Hindlimb muscle (tissue), 1 donor: ENCODE measurements at places on chromosomes 1 and 21. TPM values are rescaled to one million over a fixed set of nuclear protein-coding genes. Genes with fewer than 3 reads are reported as not detected.

TMEM51 gene
- 11.4 TPM for polyA plus RNA-seq

NDUFS5 gene
- 302 TPM for polyA plus RNA-seq

FAM3B gene
- not detected for polyA plus RNA-seq

KCNK2 gene
- 1.7 TPM for polyA plus RNA-seq

NASP gene
- polyA plus RNA-seq = 139 TPM

LRRC38 gene
- polyA plus RNA-seq = 31.8 TPM

DNA sequence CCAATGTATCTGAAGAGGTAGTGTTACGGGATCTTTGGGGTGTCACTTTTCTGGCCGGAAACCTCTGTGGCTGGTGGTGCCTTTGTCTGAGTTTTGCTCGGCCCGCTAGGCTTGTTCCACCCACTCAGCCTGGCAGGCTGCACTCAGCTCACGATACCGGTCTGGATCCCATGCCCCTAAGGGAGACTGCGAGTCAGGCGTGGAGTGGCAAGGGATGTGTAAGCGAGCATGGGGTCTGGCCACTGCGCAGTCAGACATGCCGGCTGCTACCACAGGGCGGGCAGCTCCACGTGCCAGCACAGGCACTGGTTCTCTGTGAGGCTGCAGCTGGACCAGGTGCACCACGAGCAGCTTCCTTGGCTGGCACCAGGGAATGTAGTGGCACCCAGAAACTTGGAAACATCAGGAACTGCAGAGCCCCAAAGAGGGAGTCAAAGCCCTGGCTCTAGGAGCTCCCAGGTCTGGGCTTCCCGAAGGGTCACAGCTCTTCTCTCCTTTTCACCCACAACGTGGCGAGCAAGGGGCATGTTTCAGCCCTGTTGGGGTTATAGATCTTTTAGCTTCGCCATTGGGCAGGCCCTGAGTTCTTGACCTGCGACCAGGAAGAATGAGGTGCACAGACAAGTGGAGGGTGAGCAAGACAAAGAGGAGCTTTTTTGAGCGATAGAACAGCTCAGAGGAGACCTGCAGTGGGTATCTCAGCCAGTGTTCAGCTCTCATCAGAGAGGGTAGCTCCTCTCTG is 23.8 kb upstream of the LRRC8C start:
- DNase-seq = no peak

GRCh38 chr1:193614817-193615216 is 428.4 kb upstream of the B3GALT2 start:
- no peak for DNase-seq

- DNase-seq = no peak
Observed at GRCh38 chr1:8384577-8384976, 66.7 kb downstream of the SLC45A1 start.

DNA sequence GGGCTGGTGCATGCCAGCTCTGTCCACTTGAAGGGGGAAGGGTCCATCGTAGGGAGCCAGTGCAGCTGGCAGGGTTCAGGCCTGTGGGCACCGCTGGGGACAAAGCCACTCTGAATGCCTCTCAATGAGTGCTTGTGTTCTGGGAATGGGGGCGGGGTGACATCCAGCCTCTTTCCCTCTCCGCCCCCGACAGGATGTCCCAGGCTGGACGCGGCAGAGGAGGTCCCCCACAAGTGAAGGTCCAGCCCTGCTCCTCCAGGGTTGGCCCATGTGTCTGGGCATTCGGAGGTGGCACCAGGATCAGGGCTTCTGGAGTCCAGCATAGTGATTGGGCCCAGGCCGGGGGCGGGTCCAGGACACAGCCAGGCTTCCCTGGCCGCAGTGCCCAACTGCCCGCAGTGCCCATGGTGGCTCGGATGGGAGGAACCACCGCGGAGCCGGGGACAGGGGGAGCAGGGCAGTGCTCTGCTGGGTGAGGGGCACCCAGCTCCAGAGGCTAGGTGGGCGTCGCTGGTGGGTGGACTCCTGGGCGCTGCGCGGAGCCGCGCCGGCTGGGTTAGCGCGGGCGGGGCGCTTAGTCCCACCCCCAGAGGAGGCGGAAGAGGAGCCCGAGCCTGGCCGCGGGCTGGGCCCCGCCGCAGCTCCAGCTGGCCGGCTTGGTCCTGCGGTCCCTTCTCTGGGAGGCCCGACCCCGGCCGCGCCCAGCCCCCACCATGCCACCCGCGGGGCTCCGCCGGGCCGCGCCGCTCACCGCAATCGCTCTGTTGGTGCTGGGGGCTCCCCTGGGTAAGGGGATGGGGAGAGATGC is at the start of gene SHISA4:
SHISA4 (plus strand) TSS at position 617 of the 808 bp plus-strand sequence; CDS start at position 714, 97 bp downstream.
- peak; percentile 61 for DNase-seq

- no peak for DNase-seq
Observed at GRCh38 chr1:59417406-59417805, 120.5 kb downstream of the FGGY start.

GRCh38 chr1:93828367-93828755 is 50.6 kb downstream of the DNTTIP2 start:
- no peak for DNase-seq

DNA sequence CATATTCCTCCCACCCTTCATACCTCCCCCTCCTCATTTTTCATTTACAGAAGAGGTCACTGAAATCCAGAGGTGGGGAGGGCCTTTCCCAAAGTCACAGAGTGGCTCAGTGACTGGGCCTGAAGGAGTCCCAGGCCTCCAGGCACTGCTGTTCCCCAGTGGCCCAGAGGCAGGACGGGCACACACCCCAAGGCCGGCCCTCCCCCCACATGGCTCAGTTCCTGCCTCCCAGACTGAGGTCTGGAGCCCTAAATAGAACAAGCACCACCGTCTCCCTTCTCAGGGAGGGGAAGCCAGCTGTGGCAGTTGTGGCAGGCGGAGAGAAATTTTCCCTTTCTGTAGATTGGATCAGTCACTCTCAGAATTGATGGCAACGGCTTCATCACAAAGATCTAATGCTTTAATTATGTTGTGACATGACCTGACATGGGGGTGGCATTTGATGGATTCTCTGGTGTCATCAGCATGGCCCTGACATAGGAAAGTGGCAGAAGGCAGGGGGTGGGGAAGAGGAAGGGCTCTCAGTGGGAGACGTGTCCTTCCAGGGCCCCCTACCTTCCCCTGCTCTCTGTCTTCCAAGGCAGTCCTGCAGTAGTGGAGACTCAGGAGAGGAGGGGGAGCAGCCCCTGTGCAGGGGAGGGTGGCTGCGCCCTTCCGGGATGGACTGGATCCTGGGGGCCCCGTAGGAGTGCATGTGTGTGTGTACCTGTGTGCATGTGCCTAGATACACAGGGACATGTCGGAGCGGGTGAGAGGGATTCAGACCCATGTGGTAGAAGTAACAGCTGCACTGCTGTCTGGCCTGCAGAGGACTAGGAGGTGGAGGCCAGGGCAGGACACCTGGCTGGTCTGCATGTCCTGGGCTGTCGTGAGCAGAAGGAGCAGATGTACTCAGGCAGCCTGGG is 41.2 kb upstream of the FOXO6 start:
- DNase-seq = no peak

DNA sequence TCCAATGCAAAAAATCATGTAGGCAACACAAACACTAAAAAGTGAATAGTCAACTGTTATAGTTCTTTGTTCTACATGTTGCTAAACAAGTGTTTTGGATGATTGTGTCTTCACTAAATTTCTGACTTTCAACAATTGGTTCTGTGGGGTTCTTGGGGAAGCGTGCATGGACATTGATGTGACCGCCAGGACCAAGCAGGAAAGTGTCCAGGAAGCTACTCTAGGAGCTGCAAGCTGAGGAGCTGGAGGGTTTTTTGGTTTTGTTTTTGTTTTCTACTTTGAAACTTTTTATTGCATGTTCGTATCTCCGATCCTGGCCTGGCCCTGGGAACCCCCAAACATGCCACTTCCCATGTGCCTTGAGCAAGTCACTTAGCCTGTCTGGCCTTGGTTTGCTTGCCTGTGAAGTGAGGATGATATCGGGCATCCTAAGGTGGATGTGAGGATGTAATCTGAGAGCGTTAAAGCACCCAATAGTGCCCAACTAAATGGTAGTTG is 8.0 kb downstream of the TMPRSS3 start:
- no peak for DNase-seq

DNA sequence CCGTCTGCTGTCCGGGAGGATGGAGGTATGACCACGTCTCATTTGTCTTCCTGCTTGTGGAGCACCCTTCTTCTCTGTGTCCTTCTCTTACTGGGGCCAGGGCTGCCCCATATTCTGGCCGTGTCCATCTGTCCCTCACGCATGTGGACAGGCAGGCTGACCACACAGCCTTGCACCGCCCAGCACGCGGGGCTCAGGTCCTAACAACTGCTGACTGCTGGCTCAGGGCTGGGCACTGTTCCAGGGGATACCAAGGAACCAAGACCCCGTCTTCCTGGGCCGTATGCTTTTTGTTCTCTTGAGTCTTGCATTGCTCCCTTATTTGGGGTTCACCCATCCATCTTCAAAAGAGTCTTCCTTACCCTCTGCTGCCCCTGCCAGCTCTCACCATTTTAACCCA is 17.5 kb upstream of the SPSB1 start:
- DNase-seq = no peak

DNA sequence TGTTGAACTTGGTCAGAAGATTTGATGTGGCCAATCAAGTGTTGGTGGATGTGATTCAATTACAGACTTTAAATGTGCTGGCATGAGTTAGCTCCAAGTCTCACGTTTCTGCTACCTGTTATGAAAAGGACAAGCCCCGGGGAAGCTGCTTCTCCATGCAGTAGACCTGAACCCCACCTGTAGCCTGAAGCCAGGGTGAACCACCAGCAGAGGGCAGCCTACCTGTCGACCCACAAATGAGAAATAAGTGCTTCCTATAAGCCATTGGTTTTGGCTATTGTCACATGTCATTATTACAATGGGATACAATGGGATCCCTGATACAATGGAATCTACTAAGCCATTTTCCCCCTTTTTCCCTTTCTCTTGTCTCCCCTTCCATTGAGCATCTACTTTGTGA is 230.2 kb downstream of the PRDM2 start:
- no peak for DNase-seq

DNA sequence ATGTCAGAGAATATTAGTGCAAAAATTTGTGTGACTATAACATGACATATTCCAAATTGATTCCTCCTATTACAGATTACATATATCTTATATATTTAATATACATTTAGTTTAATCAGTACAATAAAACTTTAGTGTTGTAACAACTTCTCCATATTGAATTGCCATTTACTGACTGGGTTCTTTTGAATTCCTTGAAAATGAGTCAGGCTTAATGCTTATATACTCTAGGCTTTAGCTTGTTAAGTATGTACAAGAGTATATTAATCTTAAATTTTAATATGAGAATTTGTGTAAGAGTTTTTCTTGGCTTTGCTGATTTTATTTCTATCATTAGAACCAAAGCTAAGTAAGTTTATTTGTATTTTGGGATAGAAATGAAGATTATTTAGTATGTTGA is 40.3 kb downstream of the XPR1 start:
- no peak for DNase-seq

DNA sequence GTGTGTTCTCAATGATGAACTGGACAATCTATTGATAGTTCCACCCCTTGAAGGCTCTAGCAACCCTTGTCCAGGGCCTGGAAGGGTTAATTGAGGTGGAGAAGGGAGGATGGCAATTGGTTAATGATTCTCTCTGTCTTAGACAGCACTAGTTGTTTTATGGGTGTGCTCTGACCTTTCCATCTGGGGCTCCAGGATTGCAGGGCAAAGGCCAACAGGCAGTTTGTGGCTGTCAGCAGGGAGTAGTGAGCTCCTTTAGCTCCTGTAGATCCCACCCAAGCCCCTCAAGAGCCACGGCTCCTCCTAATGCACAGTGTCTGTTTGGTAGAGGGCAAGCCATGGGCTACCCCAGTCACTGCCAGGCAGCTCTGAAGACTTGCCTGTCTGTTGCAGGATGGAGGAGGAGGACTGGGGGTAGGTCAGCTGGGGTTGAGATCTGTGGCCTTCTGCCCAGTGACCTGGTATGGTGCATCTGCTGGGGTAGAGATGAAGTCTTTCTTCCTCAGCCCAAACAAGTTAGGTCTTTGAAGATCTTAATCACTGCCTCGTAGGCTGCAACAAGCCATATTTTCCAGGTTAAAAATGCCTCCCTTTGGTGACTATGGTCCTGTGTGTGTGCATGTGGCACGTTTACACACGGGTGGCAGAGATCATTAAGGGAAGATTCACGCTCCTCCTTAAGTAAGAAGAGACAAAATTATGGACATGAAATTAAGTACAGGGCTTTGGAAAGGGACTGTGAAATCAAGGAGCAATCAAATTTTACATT is 7.7 kb downstream of the MROH7 start:
- DNase-seq = no peak

- no peak for DNase-seq
Observed at GRCh38 chr1:155962599-155963211, 15.6 kb downstream of the ARHGEF2 start.

DNA sequence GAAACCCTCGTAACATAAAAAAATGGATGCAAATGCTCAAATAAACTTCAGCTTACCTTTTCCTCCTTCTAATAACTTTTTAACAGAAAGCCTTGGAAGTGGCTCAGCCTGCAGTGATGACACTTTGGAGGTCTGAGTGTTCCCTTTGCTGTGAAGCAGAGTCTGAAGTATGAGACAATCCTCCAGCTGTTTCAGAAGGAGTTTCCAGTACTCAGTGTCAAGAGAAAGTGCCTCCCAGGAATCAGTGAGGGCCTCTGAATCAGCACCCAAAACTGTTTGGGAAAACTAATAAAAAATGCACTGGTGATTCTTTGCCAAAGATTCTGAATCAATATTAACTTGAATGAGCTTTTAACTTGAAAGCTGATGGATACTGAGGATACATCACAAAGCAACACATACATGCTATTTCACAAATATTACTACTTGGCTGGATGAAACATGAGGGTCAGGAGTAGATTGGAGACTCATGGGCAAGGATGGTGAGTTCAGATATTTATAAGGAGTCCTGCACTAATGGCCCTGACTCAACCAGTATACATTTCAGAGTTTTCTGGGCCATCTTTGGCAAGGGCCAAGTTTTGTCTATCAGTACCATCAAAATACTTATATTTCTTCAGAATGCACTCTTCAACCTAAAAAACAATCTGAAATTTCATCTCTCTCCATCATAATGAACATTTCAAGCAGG is 77.0 kb downstream of the IARS2 start:
- no peak for DNase-seq

DNA sequence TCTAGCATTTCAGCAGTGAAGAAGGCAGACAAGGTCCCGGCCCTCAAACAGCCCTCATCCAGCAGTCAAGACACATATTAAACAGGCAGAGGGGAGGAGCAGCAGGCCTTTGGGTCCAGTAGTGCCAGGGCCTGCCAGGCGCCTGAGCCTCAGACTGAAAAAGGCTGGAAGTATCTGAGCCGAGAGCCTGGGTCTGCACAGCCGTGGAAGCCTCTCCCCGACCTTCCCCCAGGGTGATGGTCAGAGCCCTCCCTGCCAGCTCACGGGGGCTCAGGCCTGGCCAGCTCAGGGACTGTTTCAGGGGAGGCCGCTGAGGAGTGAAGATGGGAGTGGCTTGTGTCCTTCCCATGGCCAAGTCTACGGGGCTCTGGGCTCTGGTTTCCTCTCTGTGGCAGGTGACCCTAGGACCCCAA is 565.2 kb downstream of the PTPRU start:
- no peak for DNase-seq

DNA sequence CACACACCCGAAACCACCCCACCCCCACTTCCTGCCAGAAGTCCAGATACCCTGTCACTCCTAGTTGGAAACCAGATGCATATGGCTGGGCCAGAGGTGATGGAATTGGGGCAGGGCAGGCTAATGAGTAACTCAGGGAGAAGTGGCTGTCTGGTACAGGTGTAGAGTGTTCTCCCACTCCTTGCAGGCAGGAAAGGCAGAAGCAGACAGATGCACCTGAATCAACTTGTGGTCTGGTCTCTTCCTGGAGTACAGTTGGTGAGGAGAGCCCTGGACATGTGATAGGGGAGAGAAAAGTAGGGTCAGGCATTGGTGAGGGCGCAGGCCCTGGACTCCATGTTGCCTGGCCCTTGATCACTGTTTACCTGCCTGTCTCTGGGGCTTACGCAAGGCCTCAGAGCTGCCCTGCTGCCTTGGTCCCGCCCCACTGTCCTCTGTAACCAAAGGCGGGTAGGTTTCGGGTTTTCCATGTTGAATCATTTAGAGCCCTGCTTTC is 2.5 kb downstream of the CGN start:
- no peak for DNase-seq
